ENCODE measurements at places on chromosomes 5 and 9. TPM values are rescaled to one million over a fixed set of nuclear protein-coding genes. Genes with fewer than 3 reads are reported as not detected.

Gene IFNA6
- total RNA-seq: not detected

Gene CHSY3
- total RNA-seq: 2.5 TPM

Gene OLFM1
- total RNA-seq: 22.1 TPM

- H3K36me3 ChIP-seq: no peaks in the 10 kb centered on the region
- no peak overlapping the region for H3K4me3 ChIP-seq
- H3K4me1 ChIP-seq: peaks cover 7% of the 10 kb centered on the region
- no peak overlapping the region for H3K27ac ChIP-seq
- no peaks in the 10 kb centered on the region for H3K27me3 ChIP-seq
Observed at GRCh38 chr9:131621551-131622358, 76.4 kb downstream of the PRRT1B start.

Gene SLC4A9
- total RNA-seq: not detected

Gene KCNV2
- total RNA-seq: not detected

GRCh38 chr5:122182491-122182921 lies 53.2 kb downstream of the ZNF474 start:
- peak overlapping the region; percentile 76 for H3K27ac ChIP-seq
- peak overlapping the region; percentile 26 for H3K4me3 ChIP-seq
- no peaks in the 10 kb centered on the region for H3K27me3 ChIP-seq
- no peaks in the 10 kb centered on the region for H3K36me3 ChIP-seq
- H3K4me1 ChIP-seq: no peaks in the 10 kb centered on the region

GRCh38 chr9:69168709-69169217 lies 5.3 kb upstream of the TJP2 start:
- no peaks in the 10 kb centered on the region for H3K27me3 ChIP-seq
- no peak overlapping the region for H3K27ac ChIP-seq
- DNase-seq: no peak
- H3K4me3 ChIP-seq: no peak overlapping the region
- H3K4me1 ChIP-seq: no peaks in the 10 kb centered on the region

GRCh38 chr9:70835323-70835722 lies 286.1 kb downstream of the TRPM3 start:
- no peaks in the 10 kb centered on the region for H3K4me1 ChIP-seq
- no peaks in the 10 kb centered on the region for H3K36me3 ChIP-seq
- no peak for DNase-seq
- H3K27ac ChIP-seq: no peak overlapping the region
- H3K27me3 ChIP-seq: no peaks in the 10 kb centered on the region

Gene BHMT2
- total RNA-seq: 19.3 TPM

- peaks cover 6% of the 10 kb centered on the region for H3K4me1 ChIP-seq
- no peaks in the 10 kb centered on the region for H3K27me3 ChIP-seq
- no peaks in the 10 kb centered on the region for H3K36me3 ChIP-seq
- H3K4me3 ChIP-seq: peak overlapping the region; percentile 77
Observed at GRCh38 chr9:128771094-128771721, 519 bp downstream of the ZER1 start.

DNA sequence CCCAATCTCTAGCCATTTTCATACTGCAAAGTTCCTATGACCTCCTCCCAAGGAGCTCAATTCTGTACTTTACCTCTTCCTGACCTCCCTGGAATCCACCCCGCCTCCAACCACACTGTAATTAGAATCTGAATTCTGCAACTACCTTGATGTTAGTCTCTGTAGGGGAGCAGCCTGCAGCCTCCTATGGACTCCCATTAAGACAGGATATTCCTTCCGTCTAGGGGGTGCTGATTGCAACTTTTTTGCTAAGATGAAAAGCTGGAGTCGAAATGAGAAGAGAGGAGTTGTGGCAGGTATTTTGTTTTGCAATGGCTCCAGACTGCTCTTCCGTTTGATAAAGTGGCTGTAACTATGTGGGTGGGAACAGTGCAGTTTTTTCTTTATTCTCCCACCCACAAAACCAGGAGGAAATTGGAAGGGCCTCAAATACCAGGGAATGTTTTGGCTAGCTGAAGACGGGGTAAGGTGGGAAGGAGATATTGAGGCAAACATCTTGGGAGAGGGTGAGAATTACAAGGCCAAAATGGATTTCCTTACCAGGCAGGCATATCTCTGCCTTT lies 23.8 kb downstream of the ANXA2R start:
- DNase-seq: no peak
- no peak overlapping the region for H3K4me3 ChIP-seq
- H3K27ac ChIP-seq: peak overlapping the region; percentile 8
- H3K4me1 ChIP-seq: no peaks in the 10 kb centered on the region
- no peaks in the 10 kb centered on the region for H3K27me3 ChIP-seq

GRCh38 chr9:130040984-130041647 lies 1.9 kb downstream of the FNBP1 start:
- H3K4me3 ChIP-seq: peak overlapping the region; percentile 87
- peak overlapping the region; percentile 94 for H3K27ac ChIP-seq
- DNase-seq: no peak
- no peaks in the 10 kb centered on the region for H3K27me3 ChIP-seq
- H3K36me3 ChIP-seq: no peaks in the 10 kb centered on the region

- no peak for DNase-seq
- H3K4me1 ChIP-seq: no peaks in the 10 kb centered on the region
- no peak overlapping the region for H3K27ac ChIP-seq
Observed at GRCh38 chr5:172815631-172816030, 18.4 kb upstream of the ERGIC1 start.
